ENCODE measurements at places on chromosomes 13 and 19. TPM values are rescaled to one million over a fixed set of nuclear protein-coding genes. Genes with fewer than 3 reads are reported as not detected.
A peak's percentile ranks its signal among the peaks of the same experiment; 100 is the strongest.

DNA sequence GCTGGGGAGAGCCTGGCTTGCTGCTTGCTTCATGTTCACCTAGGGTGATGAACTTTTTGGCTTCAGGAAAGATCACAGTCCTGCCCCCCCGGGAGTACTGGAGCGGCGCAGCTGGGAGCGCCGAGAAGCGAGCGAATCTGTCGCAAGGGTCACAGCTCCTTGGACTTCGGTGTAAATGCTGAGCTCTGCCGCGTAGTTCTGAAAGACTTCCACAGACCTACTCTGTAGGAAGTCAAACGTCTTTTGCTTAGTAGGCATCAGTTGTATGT is 2.7 kb downstream of the ING1 start:
- peak; percentile 19 for DNase-seq

GRCh38 chr13:35554972-35555623 is 78.6 kb upstream of the MAB21L1 start:
- DNase-seq, result no peak

- DNase-seq, result peak; percentile 1
Measured at GRCh38 chr19:36876993-36877938, 26.6 kb downstream of the ZNF345 start.

DNA sequence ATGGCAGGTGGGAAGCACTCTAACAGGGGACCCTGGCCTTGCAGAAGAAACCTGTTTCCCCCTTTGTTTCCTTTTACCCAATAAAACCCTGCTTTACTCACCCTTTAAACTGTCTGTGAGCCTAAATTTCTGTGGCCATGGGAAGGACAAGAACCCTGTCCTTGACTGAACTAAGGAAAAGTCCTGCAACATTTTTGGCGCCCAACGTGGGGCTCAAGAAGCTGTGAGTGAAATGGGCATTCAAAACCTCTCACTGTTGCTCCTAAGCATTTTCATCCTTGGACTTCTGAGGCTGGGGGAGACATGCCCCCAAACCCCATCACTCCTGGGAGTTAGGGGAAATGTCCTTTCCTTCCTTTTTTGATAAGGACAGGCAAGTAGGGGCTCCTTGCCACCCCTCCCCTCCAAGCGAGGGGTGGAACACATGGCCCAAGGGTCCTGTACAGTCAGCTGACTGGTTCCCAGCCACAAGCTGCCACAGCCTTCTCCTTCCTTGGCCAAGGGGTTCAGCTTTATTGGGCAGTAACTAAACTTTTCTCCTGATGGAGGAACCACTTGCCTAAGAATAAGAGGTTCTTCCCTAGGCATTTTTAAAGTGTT is 381.6 kb downstream of the KLF5 start:
- DNase-seq, result peak; percentile 16

- no peak for DNase-seq
Measured at GRCh38 chr13:107753291-107753690, 462.0 kb downstream of the LIG4 start.

DNA sequence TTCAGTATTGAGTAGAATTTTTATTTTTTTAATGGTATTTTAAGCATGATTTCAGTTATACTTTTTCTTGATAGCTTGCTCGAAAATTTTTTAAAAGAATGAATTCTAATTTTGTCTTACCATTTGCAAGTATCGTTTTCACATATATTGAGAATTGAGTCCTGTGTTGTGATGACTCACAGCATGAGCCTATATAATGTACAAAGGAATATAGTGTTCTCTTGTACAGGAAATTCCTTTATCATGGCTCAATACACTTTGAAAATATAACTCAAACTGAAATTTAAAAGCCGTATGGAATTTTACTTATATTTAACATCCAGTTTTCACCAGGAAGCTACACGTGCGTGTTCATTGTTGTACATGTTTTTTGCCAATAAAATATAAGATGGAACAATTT is 161.1 kb upstream of the TMTC4 start:
- no peak for DNase-seq

- DNase-seq, result peak; percentile 97
Measured at GRCh38 chr13:97223711-97224541, 1.8 kb downstream of the MBNL2 start.

The NRTN gene
- not detected for total RNA-seq

Data from fibroblast of the aortic adventitia (primary cell).